ENCODE measurements at places on chromosomes 2 and 18. TPM values are rescaled to one million over a fixed set of nuclear protein-coding genes. Genes with fewer than 3 reads are reported as not detected.

Gene NGEF
- total RNA-seq = 3.1 TPM

Gene MTX2
- 18.5 TPM for total RNA-seq

Gene NTSR2
- total RNA-seq = not detected

Gene TNS1
- total RNA-seq = 1,456 TPM

Gene SERPINB11
- total RNA-seq = not detected

Gene CD207
- not detected for total RNA-seq

Gene COL4A3
- 17.8 TPM for total RNA-seq

Gene HDAC4
- 50.7 TPM for total RNA-seq

Measured in aorta (tissue), 5 donors.